ENCODE measurements at places on chromosomes 2 and 18.
A peak's percentile ranks its signal among the peaks of the same experiment; 100 is the strongest.

DNA sequence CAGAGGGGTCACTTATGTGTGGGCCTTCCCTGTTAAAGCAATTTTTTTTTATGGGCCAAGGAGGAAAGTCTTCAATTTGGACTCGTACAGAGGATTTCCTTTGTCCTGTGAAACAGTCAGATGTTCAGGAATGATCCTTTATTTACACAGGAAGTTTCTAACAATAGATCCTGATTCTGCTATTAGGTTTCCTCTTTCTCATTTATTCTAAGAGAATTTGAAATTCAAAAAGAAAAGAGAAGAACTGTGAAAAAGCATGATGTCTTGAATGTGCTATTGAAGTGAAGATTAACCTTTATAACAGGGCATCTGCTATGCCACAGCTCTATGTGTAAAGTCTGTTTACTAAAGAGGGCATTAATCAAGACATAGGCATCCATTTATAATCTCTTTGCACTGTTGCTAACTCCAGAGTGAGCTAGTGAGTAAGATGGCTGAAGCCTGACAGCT, 105.3 kb upstream of the FAM98A start:
- no peaks in the 10 kb centered on the region for H3K36me3 ChIP-seq
- no peaks in the 10 kb centered on the region for H3K27me3 ChIP-seq
- H3K4me1 ChIP-seq: no peaks in the 10 kb centered on the region
- H3K4me3 ChIP-seq: no peak overlapping the region

DNA sequence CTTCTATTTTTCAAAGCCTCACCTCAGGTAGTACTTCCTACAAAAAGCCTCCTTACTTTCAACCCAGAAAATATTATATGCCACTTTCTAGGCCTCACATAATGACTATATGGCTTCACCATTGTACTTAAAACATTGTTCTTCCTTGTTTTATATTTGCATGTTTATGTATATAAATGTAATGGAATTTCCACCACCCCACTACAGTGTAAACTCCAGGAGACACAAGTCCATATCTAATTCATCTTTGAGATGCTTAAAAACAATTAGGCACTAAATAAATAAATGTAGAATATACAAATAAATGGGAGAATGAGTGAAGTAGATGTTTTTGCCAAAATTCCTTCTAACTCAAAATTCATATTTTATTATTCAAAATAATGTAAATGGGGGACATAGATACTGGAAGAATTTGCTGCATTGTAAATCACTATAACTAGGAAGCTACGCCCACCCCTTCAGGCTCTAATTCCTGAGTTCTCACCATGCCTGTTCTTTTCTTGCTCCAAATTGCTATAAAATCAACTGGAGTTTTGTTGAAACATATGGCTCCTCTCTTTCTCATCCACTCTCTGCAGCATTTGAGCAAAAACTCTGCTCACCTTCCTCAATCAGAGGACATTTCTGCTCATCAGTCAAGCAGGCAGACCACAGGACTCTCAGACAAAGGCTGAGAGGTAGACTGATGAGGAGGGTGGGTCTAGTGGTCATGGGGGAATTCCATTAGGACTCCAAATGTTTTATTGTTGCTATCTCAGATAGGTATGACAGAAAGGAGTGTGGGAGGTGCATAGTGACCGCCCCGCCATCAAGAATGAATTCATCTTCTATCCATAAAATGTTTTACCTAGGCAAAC, 243.0 kb downstream of the HNMT start:
- no peak overlapping the region for H3K27ac ChIP-seq
- no peaks in the 10 kb centered on the region for H3K4me1 ChIP-seq
- DNase-seq: no peak

DNA sequence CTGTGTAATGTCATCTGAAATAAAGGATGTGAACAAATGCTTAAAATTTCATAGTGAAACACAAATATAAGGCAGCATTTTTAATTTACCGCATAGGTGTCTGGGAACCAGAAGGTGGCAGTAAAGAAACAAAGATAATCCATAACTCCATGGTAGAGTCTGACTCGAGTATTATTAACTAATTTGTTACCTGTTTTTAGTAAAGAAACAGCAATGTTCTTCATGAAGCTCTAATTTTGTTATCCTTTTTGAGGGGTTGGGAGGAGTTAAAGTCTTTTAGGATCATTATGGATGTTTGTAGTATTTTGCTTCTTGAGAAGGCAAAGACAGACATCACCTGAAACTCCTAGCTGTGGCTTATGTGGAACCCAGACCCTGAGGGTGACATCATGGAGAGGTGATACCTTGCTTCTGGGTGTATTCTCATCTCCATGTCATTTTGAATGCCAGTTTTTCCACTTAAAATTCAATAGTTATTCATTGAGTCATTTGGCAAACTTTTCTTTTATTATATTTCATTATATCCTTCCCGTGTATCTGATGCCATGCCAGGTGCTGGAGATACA, 286.2 kb upstream of the EPAS1 start:
- H3K4me1 ChIP-seq: no peaks in the 10 kb centered on the region
- H3K36me3 ChIP-seq: no peaks in the 10 kb centered on the region
- no peak overlapping the region for H3K4me3 ChIP-seq
- no peak overlapping the region for H3K27ac ChIP-seq
- no peaks in the 10 kb centered on the region for H3K27me3 ChIP-seq
- peak; percentile 36 for DNase-seq

GRCh38 chr2:53913721-53914120, 54.0 kb upstream of the GPR75 start:
- peaks cover 11% of the 10 kb centered on the region for H3K36me3 ChIP-seq
- peaks cover 8% of the 10 kb centered on the region for H3K4me1 ChIP-seq
- DNase-seq: peak; percentile 12
- H3K27me3 ChIP-seq: no peaks in the 10 kb centered on the region
- peak overlapping the region; percentile 50 for H3K27ac ChIP-seq

GRCh38 chr18:21315741-21316197, 73.7 kb downstream of the GREB1L start:
- no peak overlapping the region for H3K4me3 ChIP-seq
- H3K4me1 ChIP-seq: no peaks in the 10 kb centered on the region
- no peaks in the 10 kb centered on the region for H3K27me3 ChIP-seq
- DNase-seq: no peak

DNA sequence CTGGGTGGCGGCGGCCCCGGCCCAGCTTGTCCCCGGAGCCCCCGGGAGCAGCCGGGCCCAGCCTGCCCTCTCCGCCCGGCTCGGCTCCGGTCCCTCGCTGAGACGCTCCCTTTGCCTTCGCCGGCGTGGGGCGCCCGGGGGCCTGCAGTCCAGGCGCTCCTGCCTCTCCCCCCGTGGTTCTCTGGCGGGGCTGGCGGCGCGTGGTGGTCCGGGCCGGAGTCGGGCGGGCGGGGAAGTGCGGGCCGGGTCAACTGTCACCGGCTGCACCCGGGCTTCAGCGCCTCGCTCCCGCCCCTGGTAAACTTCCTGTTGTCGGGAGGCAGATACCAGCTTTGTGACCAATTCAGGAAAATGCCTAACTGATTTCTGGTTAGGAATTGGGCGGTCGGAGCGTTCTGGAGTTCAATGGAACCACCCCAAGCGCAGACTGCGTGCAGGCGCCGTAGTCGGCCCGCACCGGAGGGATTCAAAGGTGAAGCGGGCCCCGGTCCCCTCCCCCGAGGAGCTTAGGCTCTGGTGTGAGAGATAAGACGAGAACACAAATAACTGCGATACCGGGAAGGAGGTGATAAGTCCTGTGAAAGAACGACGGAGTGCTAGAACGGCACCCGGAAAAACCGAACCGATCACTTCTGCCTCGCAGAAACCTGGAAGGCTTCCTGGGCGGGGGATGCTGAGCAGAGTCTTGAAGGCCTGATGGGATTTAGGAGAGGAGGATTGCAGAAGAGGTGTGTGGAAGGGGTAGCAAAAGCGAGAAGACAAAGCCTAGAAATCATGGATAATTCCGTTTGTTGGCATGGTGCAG, 891 bp downstream of the CAB39 start:
- peaks cover 7% of the 10 kb centered on the region for H3K36me3 ChIP-seq
- DNase-seq: peak; percentile 42
- H3K27ac ChIP-seq: peak overlapping the region; percentile 92
- H3K27me3 ChIP-seq: no peaks in the 10 kb centered on the region

DNA sequence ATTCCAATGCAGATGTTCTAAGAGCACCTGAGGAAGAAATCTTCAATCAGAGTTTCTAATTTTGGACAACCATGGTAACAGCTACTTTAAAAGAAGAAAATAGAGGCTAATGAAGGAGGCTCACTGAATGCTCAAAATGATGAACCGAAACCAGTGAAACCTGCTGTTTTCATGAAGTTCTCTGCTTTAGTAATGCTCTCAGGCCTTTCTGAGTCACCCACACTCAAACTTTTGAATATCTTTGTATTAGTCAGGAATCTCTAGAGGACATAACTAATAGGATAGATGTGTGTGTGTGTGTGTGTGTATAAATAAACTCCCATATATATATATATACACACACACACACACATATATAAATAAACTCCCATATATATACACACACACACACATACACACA, 76.9 kb upstream of the RIT2 start:
- no peak overlapping the region for H3K4me3 ChIP-seq
- H3K4me1 ChIP-seq: no peaks in the 10 kb centered on the region
- H3K36me3 ChIP-seq: peaks cover 6% of the 10 kb centered on the region
- no peak for DNase-seq

GRCh38 chr2:205510345-205510744, 172.0 kb upstream of the NRP2 start:
- no peaks in the 10 kb centered on the region for H3K4me1 ChIP-seq
- no peak for DNase-seq
- no peak overlapping the region for H3K4me3 ChIP-seq
- H3K36me3 ChIP-seq: no peaks in the 10 kb centered on the region
- H3K27ac ChIP-seq: no peak overlapping the region
- H3K27me3 ChIP-seq: peaks cover 1% of the 10 kb centered on the region

DNA sequence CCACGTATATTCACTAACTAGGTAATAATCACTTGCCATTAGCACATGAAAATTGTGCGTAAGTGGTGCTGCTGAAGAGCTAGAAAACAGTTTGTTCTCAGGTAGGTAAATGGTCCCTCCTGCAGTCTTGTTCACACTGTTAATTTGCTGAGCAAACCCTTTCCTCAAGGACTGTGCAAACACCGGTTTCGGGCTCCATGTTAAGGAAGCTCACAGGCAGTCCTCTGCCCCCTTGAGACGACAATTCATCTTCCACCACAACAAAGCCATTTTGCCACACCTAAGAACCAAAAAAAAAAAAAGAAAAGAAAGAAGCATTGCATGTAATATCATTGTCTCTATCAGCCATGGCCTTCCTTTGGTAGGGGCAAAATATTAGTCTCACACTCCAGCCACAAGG, 193.9 kb downstream of the BCL11A start:
- H3K4me1 ChIP-seq: peaks cover 11% of the 10 kb centered on the region
- no peaks in the 10 kb centered on the region for H3K36me3 ChIP-seq
- no peak overlapping the region for H3K4me3 ChIP-seq
- no peak for DNase-seq

GRCh38 chr18:38307914-38308313, 742.3 kb upstream of the CELF4 start:
- no peak overlapping the region for H3K4me3 ChIP-seq
- H3K27me3 ChIP-seq: no peaks in the 10 kb centered on the region
- no peaks in the 10 kb centered on the region for H3K4me1 ChIP-seq

DNA sequence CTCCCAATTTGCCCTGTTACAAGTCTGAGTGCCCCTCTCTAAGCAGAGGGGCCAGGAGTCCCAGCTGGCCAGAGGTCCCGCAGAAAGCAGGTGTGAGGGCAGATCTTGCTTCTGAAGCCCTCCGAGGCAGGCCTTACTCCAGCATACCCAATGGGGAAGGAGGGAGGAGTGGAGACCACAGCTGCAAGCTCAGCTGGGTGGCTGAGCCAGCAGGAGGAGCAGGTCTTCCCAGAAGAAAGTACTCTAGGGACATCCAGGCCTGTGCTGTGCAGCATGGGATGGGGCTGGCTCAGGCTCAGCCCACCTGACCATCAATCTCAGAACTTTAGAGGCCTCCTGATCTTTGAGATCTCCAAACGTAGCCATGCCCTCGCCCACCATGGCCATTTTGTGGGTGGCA, 31.3 kb downstream of the PLB1 start:
- no peaks in the 10 kb centered on the region for H3K4me1 ChIP-seq
- no peaks in the 10 kb centered on the region for H3K36me3 ChIP-seq
- H3K4me3 ChIP-seq: no peak overlapping the region
- peaks cover 13% of the 10 kb centered on the region for H3K27me3 ChIP-seq

DNA sequence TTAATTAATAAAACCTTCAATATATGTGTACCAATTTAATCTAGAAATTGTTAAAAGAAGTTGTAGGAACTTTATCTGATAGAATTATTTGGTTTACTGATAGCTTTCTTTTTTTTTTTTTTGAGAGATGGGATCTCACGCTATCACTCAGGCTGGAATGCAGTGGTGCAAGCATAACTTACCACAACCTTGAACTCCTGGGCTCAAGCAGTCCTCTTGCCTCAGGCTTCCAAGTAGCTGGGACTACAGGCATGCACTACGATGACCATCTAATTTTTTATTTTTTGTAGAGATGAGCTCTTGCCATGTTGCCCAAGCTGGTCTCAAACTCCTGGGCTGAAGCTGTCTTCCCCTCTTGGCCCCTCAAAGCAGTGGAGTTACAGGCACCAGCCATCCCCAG, 66.8 kb downstream of the CCDC138 start:
- H3K27ac ChIP-seq: no peak overlapping the region
- peaks cover 19% of the 10 kb centered on the region for H3K36me3 ChIP-seq
- no peak for DNase-seq
- H3K27me3 ChIP-seq: no peaks in the 10 kb centered on the region
- no peaks in the 10 kb centered on the region for H3K4me1 ChIP-seq
- H3K4me3 ChIP-seq: no peak overlapping the region

All from naive thymus-derived CD8-positive, alpha-beta T cell (primary cell).